Renal cortex interstitium (tissue), 15 donors: ENCODE measurements at places on chromosomes 2 and 18.

DNA sequence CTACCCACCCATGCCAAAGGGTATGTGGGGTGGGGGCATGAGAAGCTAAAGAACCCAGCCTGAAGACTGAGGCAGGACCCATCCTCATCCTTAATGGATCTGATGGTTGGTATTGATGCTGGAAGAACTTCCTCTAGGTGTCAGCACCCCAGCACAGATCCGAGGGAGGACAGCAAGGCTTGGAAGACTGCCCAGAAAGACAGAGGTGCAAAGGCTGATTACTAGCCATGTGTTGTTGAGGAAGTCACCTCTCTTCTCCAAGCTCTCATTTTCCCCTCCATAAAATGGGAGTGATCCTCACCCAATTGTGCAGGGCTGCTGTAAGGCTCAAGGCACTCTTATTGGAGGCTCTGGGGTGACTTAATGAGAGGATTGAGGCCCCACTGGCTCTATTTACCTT, 256.5 kb downstream of the CELF4 start:
- no peak for DNase-seq

- no peak for DNase-seq
Observed at GRCh38 chr2:187543488-187543887, 10.7 kb downstream of the TFPI start.

GRCh38 chr2:59998324-59998723, 555.1 kb downstream of the BCL11A start:
- DNase-seq = no peak

GRCh38 chr2:147806846-147807245, 38.0 kb upstream of the ACVR2A start:
- no peak for DNase-seq

DNA sequence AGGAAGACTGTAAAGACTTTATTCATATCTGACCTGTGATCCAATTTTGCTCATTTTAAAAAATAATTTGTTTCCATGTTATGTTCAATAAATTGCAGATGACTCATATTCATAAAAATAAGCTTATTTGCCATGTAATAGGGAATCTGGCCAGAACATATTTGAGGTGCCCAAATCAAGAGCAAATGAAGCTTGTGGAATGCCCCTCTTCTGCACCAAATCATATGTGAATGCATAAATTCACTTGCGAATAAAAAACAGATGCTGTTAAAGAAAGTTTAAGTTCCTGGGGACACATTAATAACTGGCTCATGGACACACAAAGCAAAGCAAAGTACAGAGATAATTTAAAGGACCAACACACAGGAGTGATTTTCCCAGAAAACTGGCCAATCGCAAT, 279.0 kb upstream of the CDH2 start:
- DNase-seq = no peak

- DNase-seq = no peak
Observed at GRCh38 chr2:238853218-238853617, 5.3 kb downstream of the TWIST2 start.

GRCh38 chr2:37656512-37657423, 14.7 kb downstream of the CDC42EP3 start:
- DNase-seq = no peak

DNA sequence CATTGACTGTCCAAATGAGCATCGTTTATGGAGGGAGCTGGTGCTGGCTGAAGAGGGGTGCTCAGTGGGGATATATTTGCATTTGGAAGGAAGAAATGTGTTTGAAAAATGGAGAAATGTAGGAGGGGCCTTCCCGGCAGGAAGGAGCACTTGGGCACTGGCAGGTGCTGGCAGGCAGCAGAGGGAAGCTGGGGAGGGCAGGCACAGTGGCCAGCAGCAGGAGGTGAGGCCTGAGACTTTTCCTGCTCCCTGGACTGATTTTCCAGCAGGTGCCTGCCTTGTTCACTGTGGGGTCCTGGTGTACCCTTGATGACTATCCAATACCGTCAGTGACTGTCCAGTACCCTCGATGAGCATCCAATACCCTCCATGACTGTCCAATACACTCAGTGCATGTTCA, 20.8 kb upstream of the HPCAL1 start:
- DNase-seq = no peak

- DNase-seq = no peak
Observed at GRCh38 chr18:27120246-27120645, 64.9 kb downstream of the CHST9 start.

GRCh38 chr2:175627405-175627804, 374.7 kb downstream of the LNPK start:
- no peak for DNase-seq

DNA sequence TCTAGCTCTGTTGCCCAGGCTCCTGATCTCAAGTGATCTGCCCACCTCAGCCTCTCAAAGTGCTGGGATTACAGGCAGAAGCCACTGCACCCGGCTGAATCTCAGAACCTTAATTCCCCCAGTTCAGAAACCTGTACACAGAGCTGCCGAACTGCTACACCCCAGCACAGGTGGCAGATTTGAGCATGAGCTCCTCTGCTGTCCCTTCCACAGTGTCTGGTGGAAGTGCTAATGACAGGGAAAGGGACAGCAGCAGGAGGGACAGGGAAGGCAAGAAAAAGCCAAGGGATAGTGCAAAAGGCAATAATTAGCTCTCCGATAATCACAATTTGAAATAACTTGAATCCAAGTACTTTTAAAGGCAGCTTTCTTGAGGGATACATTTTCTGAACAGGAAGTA, 211.4 kb upstream of the ZNF521 start:
- no peak for DNase-seq

GRCh38 chr18:60017371-60017770, 117.6 kb downstream of the PMAIP1 start:
- DNase-seq = no peak

DNA sequence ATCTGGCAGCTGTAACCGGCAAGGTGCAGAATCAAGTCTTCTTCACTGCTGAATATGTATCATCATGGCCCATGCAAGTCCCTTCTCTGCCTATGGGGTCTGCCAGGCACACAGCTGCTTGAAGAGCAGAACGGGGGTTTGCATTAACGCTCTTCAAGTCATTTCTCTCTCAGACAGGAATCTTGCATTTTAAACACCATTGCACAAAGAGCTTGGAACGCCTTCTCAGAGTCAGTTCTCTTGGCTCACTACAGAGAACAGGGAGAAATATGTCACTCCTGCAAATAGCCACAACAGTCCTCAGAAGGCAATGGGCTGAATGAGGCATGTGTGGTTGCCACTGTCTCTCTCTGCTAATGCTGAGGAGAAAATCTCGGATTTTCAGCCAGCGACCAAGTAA, 2173.5 kb upstream of the PIK3C3 start:
- no peak for DNase-seq

- DNase-seq = no peak
Observed at GRCh38 chr2:199431746-199432213, 26.0 kb downstream of the SATB2 start.

DNA sequence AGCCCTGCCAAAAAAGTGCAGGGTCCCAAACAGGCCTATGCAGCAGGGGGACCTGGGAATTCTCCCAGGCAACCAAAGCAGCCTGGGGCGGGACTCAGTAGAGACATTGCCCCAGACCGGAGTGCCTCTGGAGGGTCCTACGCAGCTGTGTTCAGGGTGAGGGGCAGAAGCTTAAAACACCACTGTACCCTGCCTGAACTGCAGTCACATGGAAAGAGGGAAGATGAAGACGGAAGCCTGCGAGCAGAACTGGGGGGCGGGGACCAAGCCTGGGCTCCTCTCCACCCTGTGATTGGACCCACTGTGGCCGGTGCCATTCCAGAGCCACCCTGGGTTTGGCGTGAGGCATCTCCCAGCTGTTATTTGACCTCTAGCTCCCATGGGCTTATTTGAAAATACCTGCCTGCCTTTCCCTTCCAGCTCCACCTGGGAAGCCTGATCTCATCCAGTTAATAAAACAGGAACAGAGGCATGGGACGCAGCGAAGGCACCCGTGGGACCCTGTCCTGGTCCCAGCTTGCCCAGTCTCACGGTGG, 183.1 kb downstream of the SMAD2 start:
- DNase-seq = no peak

DNA sequence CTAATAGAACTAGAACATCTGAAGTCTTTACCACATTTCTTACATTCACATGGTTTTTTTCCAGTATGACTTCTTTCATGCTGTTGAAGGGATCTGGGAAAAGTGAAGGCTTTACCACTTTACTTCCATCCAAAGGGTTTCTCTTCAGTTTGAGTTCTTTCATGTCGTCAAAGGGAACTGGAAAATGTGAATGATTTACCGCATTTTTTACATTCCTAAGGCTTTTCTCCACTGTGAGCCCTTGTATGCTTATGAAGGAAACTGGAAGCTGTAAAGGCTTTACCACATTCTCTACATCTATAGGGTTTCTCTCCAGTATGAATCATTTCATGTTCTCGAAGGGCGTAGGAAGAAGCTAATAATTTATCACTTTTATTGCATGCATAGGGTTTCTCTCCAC, 46.7 kb downstream of the NBEAL1 start:
- peak; percentile 31 for DNase-seq

DNA sequence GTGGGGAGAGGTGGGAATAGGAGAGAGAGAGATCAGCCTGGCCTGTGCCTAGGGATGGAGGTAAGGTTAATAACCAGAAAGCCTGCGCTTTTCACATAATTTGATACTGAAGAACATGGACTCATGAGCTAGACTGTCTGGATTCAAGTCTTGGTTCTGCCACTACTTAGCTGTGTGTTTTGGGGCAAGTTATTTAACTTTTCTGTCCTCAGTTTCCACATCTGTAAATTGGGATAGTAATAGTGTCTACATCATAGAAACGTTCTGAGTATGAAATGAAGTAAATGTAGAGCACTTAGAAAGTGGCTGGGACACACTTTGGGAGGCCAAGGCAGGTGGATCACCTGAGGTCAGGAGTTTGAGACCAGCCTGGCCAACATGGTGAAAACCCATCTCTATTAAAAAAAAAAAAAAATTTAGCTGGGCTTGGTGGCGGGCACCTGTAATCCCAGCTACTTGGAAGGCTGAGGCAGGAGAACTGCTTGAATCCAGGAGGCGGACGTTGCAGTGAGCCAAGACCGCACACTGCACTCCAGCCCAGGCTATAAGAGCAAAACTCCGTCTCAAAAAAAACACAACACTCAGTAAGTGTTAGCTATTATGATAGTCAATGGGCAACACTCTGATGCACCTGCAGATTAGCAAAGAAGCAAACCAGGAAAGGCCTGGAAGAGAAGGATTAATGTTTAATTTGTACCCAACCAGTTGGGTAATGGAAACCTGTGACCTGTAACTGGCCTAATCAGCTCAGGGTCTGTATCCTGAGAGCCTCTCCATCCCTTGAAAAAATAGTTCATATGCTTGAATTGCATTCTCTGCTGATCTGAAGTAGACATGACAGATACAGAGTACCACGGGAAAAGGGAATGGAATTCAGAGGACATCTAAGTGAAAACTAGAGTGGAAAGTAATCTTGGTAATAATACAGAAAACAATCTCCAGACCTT, 6.8 kb downstream of the GALM start:
- no peak for DNase-seq

- DNase-seq = no peak
Observed at GRCh38 chr2:145055651-145056050, 535.7 kb upstream of the ZEB2 start.

DNA sequence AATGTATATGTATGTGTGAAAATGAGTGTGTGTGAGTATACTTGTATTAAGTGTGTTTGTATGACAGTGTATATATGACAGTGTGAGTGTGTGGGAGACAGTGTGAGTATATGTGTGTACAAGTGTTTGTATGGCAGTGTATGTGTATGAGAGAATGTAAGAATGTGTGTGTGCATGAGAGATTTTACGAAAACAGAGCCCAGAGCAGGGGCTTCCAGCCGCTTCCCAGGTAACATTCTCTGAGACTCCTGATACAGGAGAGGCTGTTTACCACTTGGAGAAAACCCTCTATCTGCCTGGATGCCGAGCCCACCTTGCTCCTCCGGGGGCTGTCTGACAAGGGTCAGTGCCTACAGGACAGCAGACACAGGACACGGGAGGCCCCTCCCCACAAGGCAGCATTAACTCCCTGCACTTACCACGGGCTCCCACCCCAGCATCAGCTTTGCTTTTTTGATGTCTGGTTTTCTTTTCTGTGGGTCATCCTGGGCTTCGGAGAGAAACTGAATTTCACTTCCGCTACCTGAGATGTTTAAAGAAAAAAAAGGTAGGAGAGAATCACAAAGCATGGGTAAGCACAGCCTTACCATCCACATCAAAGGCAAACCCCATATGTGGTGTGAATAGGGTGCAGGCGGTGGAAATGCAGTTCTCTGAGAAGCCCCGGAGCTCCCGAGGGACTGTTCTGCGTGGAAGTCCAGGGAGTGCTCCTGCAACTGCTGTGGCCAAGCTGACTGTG, 97.6 kb downstream of the UXS1 start:
- no peak for DNase-seq

DNA sequence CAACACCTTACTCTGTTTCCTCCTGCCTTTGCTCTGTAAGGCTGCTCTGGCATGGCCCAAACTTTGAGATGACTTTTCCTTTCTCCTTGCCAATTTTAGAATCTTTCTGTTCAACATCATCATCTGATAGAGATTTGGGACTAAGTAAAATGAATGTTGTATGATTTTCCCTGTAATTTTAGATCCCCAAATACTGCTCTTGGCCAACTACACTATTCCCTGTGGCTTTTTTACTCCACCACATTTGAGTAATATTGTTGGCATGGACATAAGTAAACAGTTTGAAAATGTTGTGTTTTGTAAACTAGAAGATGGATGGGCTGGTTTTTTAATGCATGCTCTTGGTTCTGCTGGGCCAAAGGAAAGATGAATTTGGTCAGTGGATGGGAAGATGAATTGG, 12.1 kb downstream of the LTBP1 start:
- no peak for DNase-seq

DNA sequence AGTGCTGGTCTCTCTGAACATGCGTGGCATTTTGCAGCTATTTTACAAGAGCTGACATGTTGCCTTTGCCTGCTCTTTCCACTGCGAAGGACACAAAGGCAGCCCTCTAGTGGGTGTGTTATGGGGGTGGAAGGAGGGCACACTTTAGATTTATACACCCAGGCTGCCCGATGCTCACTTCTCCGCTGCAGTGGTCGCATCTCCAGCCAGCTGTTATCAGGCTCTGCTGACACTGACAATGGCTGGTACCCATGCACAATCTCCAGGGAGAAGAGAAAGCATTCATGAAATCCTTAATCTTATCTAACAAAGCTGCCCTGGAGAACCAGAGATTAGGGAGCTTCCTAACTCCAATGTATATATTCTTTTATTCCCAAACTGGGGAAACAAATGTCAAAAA, 113.5 kb downstream of the EPHA4 start:
- no peak for DNase-seq

DNA sequence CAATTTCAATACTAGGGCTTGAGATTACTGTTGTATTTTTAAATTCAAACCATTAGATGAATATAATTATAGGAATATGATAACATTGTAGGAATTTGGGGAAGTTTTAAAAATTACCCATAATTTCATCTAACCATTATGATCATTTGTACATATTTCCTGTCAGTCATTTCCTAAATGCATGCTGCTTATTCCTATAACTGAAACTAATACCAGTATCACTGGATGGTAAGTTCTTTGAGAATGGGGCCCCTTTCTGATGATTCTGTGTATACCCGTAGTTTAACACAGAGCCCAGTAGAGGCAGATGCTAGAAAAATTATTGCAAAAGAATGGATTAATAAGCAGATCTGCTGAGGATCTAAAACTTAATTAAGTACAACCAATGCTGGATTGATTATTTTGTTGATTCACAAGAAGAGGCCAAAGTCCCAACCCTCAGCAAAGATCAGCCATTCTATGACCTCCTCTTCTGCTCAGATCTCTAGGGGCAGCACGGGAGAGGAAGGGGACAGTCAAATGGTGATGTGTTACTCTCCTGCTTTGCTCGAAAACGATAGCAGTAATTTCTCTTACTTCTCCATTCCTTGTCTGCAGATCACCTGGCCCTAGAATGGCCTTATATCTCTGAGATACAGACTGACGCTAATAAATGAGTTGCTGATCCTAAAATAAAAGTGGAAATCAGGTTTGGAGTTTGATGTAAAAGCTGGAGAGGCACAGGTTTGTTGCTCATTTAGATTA, 69.5 kb upstream of the PELI1 start:
- DNase-seq = no peak
